ENCODE measurements at places on chromosomes 2 and 18. TPM values are rescaled to one million over a fixed set of nuclear protein-coding genes. Genes with fewer than 3 reads are reported as not detected.
A peak's percentile ranks its signal among the peaks of the same experiment; 100 is the strongest.

The LIMS4 gene
- not detected for total RNA-seq

The ASTL gene
- 1.0 TPM for total RNA-seq

The PLCL1 gene
- not detected for total RNA-seq

The TBR1 gene
- total RNA-seq, result 0.02 TPM

- H3K4me1 ChIP-seq, result no peaks in the 10 kb centered on the region
- H3K27ac ChIP-seq, result no peak overlapping the region
- H3K36me3 ChIP-seq, result no peaks in the 10 kb centered on the region
- no peak overlapping the region for H3K4me3 ChIP-seq
Measured at GRCh38 chr2:5123582-5124196, 568.5 kb upstream of the SOX11 start.

DNA sequence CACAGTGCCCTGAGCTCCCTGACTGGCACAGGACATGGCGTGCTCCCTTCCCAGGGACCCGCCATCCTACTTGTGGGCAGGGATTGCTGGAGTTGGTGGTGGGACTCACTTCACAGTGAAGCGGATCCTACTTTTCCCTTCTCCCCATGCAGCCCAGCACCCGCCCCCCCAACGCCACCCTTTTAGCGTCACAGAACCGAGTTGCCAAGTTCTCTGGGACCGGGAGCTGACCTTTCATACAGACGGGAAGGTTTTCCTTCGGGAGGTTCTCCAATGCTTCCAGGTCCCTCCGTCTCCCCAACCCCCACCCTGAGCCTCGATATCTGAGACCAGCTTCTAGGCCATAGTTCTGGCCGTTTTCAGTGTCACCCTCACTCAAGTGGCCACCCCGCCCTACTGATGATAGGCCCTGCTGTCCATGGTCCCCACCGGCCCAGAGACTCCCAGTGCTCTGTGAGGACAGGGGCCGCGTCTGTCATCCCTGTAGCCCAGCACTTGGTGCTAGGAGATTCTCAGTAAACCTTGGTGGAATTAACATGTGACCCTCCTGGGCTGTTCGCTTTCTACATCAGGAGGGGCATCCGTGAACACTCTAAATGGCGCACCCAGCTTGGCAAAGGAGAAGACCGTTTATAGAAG, 1.6 kb upstream of the DNMT3A start:
- no peaks in the 10 kb centered on the region for H3K36me3 ChIP-seq
- peaks cover 1% of the 10 kb centered on the region for H3K27me3 ChIP-seq
- peaks cover 12% of the 10 kb centered on the region for H3K4me1 ChIP-seq
- DNase-seq, result no peak
- no peak overlapping the region for H3K27ac ChIP-seq
- peak overlapping the region; percentile 84 for H3K4me3 ChIP-seq

DNA sequence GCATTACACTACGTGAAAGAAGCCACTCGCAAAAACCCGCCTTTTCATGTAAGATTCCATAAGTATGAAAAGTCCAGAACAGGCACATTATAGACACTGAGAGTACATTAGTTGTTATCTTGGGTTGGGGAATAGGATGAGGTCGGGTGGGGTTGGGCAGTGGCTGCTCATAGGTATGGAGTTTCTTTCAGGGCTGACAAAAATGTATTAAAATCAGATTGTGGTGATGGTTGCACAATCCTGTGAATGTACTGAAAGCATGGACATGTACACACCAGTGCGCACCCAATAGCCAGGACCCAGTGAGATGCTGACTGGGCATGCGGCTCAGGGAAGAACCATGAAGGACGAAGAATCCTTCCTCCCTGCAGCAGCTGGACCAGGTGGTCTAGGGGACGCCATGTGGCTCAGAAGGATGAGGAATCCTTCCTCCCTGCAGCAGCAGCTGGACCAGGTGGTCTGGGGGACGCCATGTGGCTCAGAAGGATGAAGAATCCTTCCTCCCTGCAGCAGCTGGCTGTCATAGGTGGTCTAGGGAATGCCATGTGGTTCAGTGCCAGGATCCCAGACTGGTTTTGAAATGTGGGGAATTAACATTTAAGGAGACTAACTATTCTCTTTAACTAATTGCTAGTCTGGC, 50.1 kb downstream of the MBP start:
- H3K4me1 ChIP-seq, result peaks cover 60% of the 10 kb centered on the region
- H3K27ac ChIP-seq, result peak overlapping the region; percentile 3
- H3K4me3 ChIP-seq, result no peak overlapping the region
- no peaks in the 10 kb centered on the region for H3K27me3 ChIP-seq
- H3K36me3 ChIP-seq, result peaks cover 45% of the 10 kb centered on the region

DNA sequence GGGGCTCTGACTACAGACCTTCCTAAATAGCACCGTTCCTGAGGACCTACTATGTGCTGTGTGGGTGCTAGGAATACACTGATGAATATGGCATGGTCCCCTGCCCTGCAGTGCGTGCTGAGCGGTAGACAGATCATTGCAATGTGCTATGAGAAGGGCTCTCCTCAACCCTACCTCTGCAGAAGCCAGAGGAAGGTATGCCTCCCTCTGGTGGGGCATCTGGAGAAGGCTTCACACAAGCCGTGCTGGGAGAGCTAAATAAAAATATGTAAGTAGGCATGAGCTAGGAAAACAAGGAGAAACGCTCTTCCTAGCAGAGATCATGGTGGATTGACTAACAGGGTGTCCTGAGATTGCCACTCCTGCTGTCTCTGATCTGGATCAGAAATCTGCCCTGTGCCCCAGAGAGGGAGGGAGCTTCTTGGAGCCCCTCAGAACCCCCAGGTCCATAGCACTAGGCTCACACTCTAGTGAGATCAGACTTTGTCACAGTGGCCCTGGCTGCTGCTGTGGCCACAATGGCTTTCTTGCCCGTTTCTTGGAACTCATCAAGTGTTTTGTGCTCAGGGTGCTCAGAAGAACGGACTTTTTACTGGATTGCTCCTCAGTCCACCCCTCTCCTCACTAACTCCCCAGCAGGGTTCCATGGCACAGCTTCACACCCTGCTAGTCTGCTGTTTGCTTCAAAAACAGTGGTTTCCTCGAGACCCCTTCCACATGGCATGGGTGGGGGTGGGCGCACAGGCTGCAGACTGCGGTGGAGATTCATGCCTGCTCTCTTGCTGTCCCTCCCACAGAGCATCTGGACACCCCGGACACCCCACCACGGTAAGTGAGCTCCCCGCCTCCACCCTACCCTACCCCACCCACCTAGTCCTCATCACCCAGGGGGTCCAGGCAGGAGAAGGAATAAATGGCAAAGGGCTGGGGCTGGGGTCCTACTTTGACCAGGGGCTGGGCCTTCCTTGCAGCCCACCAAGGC, 14.2 kb downstream of the SIGLEC15 start:
- no peaks in the 10 kb centered on the region for H3K36me3 ChIP-seq

DNA sequence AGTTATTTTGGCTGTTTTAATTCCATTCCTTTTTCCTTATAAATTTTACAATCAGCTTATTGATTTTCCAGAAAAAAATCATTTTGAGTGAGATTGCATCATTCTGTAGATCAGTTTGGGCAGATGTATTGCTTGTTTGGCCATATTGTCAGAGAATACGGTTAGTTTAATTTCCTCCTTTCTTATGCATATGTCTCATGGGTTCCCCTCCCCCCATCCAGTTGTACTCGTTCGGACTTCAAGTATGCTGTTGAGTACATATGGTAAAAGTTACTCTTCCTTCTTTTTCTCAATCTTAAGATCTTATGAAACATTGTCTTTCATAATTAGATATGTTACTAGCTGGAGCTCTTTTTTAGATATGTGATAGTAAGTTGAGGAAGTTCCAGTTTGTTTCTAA, 131.2 kb upstream of the TTC27 start:
- H3K27ac ChIP-seq, result peak overlapping the region; percentile 4
- H3K27me3 ChIP-seq, result no peaks in the 10 kb centered on the region
- no peak overlapping the region for H3K4me3 ChIP-seq
- DNase-seq, result no peak
- H3K4me1 ChIP-seq, result peaks cover 14% of the 10 kb centered on the region
